Stomach (tissue), 19 donors: ENCODE measurements at places on chromosomes 6 and 20. TPM values are rescaled to one million over a fixed set of nuclear protein-coding genes. Genes with fewer than 3 reads are reported as not detected.

DNA sequence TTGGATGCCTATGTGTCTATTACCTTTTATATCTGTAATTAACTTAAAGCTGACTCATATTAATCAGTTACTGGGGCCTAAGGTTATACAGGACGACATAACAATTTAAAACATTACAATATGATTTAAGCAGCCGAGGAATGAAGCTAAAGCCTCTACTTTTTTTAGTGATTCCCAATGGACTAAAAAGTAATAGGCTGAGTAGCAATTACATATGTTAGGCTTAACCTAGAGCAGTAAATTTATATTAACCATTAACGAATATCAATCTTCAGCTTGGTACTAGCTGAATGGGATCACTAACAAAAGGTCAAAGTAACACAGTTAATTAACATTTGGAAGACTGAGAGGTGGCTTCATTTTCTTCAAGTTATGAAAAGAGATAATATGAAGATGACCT lies 43.1 kb downstream of the STK38 start:
- no peak for DNase-seq

DNA sequence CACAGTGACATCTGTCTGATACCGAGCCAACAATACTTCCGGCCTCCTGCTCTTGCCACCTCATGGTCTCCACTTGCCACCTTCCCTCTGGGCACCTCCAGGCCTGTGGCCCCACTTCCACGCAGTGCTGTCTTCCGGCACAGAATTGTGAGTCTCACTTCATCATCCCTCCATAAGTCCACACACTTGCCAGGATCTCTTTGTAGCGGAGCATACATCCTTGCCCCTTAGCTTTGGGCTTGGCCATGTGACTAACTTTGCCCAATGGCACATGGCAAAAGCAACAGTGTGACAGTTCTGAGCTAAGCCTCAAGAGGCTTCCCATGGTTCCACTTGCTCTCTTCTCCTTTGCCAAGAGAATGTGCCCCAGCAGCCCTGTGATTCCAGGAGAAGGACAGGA lies 4.5 kb upstream of the C20orf202 start:
- DNase-seq = no peak

HLA-C gene
- total RNA-seq = 373 TPM

DNA sequence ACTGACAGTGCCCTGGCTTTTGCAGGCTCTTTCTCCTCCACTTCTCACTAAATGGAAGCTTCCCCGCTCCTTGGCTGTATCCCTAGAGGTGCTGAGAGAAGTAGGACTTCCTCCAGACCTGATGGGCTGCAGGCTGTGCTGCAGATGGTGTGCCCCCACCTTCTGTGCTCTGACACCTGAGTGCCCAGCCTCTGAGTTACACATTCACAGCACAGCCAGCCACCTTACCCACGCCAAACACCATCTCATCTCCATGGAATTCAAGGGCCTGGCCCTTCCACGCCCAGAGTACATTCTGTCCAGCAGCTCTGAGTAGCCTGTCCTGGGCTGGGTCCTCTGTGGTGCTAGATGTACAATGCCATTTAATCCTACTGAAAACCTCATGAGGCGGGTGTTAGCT lies 5.3 kb downstream of the SFTA2 start:
- no peak for DNase-seq

DNA sequence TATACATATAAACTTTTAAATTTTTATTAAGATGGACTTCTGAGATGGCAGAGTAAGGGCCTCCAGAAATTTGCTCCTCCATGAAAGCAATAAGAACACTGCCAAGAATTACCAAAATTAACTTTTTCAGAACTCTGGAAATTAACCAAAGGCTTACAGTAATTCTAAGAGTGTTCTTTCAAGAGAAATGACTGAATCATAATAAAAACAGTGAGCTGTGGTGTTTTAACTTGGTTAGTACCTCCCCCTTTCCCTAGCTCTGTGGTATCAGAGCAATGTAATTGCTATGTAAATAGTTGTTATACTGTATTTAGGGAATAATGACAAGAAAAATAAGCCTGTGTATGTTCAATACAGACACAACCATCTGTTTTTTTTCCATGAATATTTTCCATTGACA lies 19.0 kb downstream of the HECA start:
- no peak for DNase-seq

GRCh38 chr20:19735446-19735845 lies 22.6 kb upstream of the RIN2 start:
- peak; percentile 87 for DNase-seq

- DNase-seq = no peak
Observed at GRCh38 chr20:11976966-11977365, 59.3 kb downstream of the BTBD3 start.

CCM2L gene
- total RNA-seq = 0.72 TPM

SLC25A27 gene
- total RNA-seq = 46.1 TPM

KCNK5 gene
- total RNA-seq = 15.8 TPM

- DNase-seq = no peak
Observed at GRCh38 chr6:112288475-112288874, 34.1 kb upstream of the LAMA4 start.

- no peak for DNase-seq
Observed at GRCh38 chr6:3943331-3943765, 94.2 kb downstream of the FAM50B start.

GRCh38 chr6:43953794-43954310 lies 173.4 kb downstream of the MRPL14 start:
- no peak for DNase-seq

- no peak for DNase-seq
Observed at GRCh38 chr6:150547502-150548222, 52.0 kb upstream of the PLEKHG1 start.

- DNase-seq = no peak
Observed at GRCh38 chr20:41573955-41574354, 44.2 kb downstream of the CHD6 start.

GRCh38 chr6:119294984-119295383 lies 54.6 kb downstream of the MAN1A1 start:
- no peak for DNase-seq

DNA sequence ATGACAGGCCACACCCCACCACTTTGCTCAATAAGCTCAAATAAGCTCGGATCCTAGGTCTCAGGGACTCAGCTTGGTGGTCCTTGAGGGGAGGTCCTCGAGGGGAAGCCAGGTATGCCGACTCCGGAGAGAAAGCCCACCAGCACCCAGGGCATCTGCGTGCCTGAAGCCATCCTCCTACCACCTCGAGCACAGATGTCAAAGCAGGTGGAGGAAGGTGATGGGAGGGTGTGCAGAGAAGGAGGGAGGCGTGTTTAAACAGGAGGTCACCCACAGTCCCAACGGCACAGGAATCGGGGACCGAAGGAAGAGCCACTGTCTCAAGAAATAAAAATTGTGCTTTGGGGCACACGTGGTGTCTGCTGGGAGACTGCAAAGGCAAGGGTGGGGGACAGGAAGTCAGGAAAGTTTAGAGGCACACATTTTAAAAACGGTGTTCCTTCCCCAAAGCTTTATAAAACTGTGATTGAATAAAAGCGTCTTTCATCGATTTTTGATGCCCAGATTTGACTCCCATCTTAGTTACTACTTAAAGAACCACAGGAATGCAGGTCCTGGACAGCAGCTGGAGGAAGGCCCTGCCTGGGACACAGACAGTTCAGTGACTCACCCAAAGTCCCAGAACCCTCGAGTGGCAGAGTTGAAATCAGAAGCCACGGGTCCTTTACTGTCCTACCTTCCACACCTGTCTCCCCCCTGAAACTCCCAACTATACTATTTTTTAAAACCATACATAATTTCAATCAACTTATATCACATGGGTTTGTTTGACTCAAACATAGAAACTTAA lies 221.0 kb upstream of the PDE10A start:
- no peak for DNase-seq
